ENCODE measurements at places on chromosomes 11 and 22.
A peak's percentile ranks its signal among the peaks of the same experiment; 100 is the strongest.

DNA sequence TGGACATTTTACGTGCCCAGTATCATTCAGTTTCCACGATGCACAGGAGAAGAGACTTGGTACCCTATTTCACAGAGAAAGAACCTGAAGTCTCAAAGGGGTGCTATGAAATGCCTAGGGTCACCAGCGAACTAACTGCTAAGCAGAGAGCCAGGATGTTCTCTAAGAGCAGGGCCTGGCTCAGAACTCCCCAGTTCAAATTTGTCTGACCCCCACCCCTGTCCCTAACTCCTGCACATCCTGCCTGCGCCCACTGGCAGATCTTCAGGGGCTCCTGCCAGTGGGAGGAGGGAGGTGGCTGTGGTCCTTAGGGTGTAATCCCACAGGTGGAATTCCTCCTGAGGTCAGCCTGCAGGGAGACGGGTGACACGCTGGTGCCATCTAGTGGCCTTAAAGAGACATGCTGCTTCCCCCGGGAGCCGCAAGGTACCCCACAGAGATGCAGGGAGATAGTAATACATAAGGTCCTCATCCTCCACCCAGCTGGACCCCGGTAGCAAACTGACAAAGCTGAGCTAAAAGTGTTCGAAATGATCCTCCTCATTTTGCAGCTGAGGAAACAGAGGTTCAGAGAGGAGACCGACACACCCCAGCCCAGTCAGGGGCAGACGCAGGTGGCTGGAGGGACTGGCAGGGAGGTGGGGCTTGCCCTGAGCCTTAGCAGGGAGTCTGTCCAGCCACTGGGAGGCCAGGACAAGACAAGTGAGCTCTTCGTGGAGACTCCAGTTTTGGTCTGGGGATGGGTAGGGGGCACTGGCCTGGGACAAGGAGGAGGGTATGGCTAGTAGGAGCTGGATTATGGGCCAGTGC lies 34.1 kb downstream of the MB start:
- DNase-seq: peak; percentile 69

DNA sequence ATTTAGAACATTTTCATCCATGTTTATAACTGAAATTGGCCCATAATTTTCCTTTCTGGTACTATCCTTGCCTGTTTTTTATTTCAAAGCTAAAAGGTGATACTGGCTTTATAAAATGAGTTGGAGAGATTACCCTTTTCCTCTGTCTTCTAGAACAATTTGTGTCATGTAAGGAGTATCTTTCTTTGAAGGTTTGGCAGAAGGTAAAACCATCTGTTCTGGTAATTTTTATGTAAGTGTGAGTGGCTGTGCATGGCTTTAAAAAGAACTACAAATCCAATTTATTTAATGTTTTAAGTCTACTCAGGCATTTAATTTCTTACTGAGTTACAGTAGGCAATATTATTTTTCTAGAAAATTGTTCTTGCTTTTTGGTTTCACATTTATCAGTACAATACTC lies 7.7 kb upstream of the MRGPRD start:
- DNase-seq: no peak

DNA sequence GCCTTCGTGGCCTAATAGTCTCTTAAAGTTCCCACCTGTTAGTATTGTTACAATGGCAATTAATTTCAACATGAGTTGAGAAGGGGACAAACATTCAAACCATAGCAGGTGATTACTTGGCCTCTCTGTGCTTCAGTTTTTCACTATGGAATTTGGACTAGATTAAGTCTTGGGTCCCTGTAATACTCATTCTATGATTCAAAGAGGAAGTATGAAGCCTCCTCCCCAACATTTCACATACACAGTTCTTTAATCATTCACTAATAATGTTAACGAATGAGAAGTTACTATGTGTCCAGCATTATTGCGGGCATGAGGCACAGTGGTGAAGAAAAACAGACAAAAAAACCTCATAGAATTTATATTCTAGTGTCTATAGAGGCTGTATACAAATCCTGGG lies 19.9 kb upstream of the USP47 start:
- DNase-seq: no peak

DNA sequence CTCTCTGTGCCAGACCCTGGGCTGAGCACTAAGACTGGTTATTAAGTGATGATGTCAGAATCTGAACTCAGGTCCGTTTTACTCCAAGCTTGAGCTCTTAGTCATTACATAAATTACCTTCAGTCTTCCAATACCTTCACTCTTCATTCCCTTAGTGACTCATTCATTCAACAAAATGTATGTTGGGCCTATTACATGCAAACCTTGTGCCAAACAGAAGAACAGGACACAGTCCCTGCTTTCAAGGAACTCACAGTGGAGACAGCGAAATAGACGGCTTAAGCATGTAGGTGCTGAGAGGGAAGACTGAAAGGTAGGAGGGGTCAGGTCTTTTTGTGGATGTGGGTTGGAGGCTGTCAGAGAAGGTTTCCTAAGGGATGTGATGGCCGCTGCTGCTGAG lies 3.3 kb downstream of the KCTD14 start:
- DNase-seq: no peak

- DNase-seq: no peak
Measured at GRCh38 chr22:34845391-34845790, 220.6 kb upstream of the ISX start.

GRCh38 chr11:95338430-95338991 lies 107.5 kb upstream of the SESN3 start:
- no peak for DNase-seq

- DNase-seq: no peak
Measured at GRCh38 chr22:49251371-49251770, 576.3 kb downstream of the BRD1 start.

DNA sequence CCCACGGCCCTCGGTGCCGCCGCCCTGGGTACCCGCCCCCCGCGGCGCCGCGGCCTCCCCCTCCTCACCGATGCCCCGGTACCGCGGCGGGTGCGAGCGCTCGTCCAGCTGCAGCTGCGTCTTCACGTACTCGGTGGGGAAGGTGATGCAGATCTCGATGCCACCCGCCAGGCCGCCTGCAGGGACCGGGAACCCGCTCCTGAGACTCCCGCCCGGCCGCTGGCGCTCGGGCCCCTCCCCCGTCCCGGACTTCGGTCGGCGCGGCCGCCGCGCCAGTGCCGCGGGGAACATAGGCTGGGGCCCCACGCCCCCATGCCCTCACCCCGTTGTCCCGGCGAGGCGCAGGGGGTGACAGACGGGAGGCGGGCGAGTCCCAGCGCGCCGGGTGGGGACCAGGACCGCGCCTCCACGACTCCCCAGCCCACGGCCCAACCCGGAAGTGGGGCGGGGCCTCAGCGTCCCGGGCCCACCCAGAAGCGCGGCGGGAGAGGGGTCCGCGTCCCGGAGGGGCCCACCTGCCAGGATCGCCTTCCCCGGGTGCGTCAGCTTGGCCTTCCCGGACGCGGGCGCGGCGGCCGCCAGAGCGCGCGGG lies 375 bp downstream of the SLC25A1 start:
- peak; percentile 56 for DNase-seq

- DNase-seq: no peak
Measured at GRCh38 chr22:30309951-30310741, 16.6 kb downstream of the TBC1D10A start.

Measured in NCI-H146 (cell line).